ENCODE measurements at places on chromosomes 4 and X. TPM values are rescaled to one million over a fixed set of nuclear protein-coding genes. Genes with fewer than 3 reads are reported as not detected.

DNA sequence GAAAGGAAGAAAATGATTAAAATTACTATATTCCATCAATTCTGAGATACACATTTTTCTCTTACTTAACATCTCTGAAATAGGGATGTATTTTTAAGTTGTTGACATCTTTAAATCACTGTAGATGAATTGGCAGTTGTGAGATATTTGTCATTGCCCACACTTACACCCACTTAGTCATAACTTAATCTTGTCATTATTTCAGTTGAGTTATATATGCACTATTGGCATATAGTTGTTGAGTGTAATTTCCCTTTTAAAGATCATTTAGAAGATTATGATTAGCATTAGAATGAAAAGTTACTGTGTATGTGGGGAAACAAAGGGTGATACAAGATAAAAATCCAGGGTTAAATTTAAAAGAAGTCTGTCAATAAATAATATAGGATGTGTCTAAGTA is 2.2 kb downstream of the AIMP1 start:
- no peak for DNase-seq

DNA sequence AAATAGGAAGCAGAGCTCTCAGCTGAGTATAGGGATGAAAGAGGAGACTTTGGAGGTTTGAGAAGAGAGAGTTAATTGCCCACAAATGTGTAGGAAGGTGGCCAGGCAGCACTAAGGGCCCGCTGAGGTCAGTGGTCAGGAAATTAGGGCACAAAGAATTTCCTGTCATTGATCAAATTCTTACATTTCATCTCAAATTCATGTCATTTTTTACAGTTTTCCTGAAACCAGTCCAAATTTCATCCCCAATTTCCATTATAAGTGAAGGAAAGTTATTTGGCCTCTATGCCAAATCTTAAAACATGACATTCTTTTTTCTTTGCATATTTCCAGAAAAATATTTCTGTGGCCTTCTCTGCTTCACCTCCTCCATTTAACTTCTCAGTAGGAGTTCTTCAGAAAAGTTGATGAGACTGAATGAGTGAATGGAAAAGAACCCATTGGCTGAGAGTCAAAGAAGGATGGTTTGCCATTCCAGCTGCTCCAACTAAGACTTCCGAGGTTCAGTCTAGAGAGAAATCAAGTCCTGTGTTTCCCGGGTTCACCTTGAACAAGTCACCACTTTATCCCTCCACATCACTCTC is 68.7 kb upstream of the SPRY1 start:
- DNase-seq, result no peak

- no peak for DNase-seq
These were observed 142.5 kb downstream of the PPARGC1A start for GRCh38 chr4:23747281-23747735.

DNA sequence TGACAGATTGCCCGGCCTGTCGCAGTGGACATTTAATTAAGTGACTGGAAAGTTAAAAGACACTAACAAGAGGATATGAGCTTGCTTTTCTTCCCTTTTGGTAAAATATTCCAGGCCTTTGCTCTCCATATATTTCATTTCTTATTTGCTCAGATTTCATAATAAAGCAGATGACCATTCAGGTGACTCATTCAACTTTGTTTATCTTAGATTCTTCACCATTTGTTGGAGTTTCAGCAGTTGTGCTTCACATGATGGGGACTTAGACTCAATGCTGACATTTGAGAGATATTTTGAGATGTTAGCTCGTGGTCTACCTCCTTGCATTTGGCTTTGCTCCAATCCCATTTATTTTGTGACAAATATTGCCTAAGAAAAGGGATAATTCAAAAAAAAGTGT is 312.2 kb downstream of the ARHGAP24 start:
- peak; percentile 81 for DNase-seq

- peak; percentile 37 for DNase-seq
These were observed 274.7 kb upstream of the FGF13 start for GRCh38 chrX:138986235-138986634.

- DNase-seq, result no peak
These were observed 34.8 kb downstream of the CCDC149 start for GRCh38 chr4:24877868-24878635.

DNA sequence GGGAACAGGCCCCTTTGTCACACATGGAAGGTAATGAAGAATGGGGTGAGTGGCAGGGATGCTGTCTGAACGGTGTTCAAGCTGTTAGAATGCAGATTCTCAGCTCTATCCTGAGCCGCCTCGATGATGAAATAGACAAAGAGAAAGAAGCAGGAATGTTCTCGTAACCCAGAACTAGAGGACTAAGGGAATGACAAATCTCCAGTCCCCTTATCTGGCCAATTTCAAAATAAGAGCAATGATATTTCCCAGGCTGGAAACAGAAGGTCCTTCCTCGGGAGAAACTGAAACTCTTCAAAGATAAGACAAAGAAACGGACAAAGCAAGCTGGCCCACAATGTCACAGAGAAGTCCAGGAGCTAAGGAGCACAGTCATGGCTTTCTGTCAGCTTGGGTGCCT is 29.5 kb upstream of the MTNR1A start:
- DNase-seq, result no peak

DNA sequence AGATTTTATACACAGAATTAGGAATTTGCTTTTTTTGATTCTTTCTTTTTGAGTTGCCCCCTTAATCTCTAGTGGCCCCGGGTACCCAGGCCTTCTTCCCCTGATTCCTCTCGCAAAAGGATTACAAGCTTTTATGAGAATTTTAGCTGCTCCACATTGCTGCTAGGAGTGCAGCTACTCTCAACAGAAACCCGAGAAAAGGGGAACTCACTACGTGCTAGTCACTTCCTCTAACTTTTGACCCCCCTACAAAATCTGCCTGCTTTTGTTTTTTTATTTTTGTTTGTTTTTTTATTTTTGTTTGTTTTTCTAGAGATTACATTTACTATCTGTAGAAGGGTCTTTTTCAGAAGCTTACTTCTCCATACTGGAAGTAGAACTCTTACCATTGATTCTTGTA is 64.1 kb downstream of the ZNF81 start:
- no peak for DNase-seq

DNA sequence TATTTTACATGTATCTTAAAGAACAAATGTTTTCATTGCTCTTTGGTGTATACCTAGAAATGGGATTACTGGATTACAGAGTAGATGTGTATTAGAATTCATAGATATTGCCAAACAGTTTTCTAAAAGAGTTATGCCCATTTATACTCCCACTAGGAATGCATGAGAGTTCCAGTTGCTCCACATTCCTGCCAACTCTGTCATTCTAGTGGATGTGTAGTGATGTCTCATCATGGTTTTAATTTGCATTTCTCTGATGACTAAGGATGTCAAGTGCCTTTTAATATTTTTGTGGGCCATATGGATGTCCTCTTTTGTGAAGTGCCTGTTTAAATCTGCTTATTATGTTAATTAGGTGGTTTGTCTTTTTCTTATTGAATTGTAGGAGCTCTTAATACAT is 65.6 kb upstream of the BMP2K start:
- peak; percentile 29 for DNase-seq

- peak; percentile 27 for DNase-seq
These were observed 5.5 kb upstream of the HSPA4L start for GRCh38 chr4:127776620-127777019.

DNA sequence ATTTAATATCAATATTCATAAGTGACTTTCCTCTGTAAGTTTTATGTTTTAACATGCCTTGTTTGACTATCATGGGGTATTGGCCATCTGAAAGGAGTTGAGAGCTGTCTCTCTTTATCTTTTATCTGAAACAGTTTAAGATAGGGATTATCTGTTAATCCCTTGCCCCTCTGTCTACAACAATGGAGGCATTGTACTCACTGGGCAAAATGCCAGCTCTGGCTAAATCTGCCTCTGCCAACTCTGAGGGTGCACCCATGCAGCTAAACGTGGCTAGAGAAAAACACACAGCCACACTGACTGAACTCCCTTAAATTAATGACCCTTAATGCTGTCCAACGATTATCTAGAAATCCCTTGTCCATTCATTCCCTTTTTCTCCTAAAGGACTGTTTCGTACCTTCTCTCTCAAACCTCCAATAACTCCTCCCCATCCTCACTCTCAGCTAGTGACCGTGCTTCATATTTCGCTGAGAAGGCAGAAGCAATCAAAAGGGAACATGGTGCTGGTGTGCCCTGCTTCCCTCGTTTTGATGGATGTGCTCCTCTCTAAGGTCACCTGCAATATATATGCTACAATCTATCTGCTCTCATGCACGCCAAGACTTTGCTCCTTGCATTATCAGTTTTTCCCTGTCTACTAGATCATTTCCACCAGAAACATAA is 10.3 kb downstream of the PHKA2 start:
- peak; percentile 21 for DNase-seq

GRCh38 chr4:99642725-99643489 is 14.7 kb downstream of the C4orf54 start:
- DNase-seq, result no peak

DNA sequence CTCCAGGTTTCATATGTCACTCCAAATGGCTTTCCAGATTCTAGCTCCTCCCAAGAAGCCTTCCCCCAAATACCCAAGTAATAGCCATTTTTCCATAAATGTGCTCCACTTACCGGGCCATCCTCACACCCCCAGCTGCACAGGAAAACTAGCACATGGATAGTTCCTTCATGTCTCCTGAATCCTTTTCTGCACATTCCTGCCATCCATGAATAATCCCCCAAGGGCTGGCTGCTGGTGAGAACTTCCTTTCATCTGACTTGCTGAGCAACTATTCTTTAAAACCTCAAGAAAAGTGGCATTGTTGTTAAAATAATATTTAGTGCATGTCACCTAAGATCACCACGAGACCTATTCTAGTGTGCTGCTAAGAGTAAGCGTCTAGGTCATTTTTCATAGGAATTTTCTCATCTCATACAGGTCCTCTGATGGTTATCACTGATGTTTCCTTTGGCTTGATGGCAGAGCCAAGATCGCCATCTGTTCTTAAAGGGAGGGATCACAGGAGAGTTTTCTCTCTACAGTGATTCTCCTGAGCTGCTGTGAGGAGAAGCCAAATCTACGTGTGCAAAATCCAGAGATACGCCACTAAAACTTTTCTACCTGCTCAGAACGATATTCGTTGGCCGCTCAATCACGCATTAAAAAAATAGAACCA is 71.3 kb downstream of the MAP3K15 start:
- no peak for DNase-seq

DNA sequence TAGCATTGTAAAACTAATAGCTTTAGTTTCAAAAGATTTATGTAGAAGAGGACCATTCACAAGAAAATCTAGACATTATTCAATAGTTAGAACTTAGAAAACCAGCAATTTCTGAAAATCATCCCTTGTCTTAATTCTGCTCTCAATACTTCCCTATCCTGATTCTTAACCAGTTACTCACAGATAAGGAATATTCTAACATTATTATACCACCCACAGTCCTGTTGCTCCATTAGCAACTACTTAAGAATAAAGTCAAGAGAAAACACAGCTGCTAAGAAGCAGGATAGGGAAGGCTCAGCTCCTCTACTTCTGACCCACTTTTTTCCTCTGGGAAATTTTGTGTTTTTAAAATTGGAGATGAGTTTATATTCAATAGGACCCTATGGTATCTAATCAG is 47.7 kb downstream of the PHKA1 start:
- DNase-seq, result no peak

GRCh38 chrX:134244043-134244442 is 7.1 kb downstream of the CCDC160 start:
- peak; percentile 62 for DNase-seq

DNA sequence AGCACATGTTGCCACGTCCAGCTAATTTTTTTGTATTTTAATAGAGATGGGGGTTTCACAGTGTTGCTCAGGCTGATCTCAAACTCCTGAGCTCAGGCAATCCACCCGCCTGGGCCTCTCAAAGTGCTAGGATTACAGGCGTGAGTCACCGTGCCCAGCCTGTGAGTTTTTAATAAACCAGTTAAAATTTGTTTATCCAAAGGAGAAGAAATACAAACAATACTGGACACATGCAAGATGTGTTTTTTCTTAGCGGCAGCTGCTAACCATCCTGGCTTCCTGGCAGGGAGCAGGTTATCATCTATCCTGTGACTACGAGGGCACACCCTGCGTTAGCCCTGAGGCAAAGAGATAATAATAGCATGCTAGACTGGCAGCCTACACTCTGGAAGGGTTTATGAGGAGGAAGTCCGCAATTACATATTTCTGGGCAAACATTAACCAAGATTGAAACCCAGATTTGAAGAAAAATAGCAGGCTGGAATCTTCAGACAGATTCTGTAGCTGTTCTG is 191.4 kb downstream of the SPRY1 start:
- peak; percentile 72 for DNase-seq

DNA sequence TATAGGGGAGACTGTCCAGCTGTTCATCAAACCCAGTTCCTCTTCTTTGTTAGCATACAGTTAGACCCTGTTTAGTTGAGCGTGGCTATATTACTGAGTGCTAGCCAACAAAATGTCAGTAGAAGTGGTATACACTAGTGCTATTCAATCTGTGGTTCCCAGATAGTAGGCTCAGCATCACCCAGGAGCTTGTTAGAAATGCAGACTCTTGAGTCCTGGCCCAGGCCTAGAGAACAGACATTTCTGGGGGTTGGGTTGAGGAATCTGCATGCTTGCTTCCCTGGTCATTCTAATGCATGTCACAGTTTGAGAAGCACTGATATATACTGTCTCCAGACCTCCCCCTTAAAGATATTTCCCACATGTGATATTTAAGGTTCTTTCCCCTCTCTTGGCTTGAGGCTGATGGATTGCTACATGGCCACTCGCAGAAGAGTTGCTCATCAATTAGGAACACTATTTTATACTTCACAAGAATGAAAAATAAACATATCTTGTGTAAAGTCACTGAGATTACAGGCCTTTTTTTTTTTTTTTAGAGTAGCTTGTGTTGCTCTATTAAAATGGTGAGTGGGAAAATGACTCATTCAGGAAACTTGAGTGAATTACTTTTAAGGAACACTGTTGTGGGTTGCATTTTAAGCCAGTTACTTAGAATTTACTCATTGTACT is 289.0 kb downstream of the STIM2 start:
- DNase-seq, result peak; percentile 81

- DNase-seq, result no peak
These were observed 43.7 kb downstream of the TMPRSS11E start for GRCh38 chr4:68490826-68491457.

- DNase-seq, result no peak
These were observed 357.2 kb upstream of the GATB start for GRCh38 chr4:152117933-152118507.

Gene RAB9B
- total RNA-seq, result 1.9 TPM

Gene MAGEA4
- not detected for total RNA-seq

Gene PLXNB3
- total RNA-seq, result 2.6 TPM

Gene CCDC110
- total RNA-seq, result 4.4 TPM

Gene CENPU
- total RNA-seq, result 17.5 TPM

Gene CT45A10
- not detected for total RNA-seq

Gene CXCL10
- 0.35 TPM for total RNA-seq

Gene ZCCHC18
- total RNA-seq, result 13.9 TPM

Gene PLP1
- total RNA-seq, result not detected

Gene CTAG2
- not detected for total RNA-seq

Gene RPS6KA3
- total RNA-seq, result 65.7 TPM

Gene LONRF3
- 7.2 TPM for total RNA-seq

Gene SPATA4
- total RNA-seq, result 0.65 TPM

Gene CAMK2D
- 43.6 TPM for total RNA-seq

Gene MAP3K15
- total RNA-seq, result 1.3 TPM

Gene ITGB1BP2
- 1.1 TPM for total RNA-seq

All from renal cortical epithelial cell (primary cell).